ENCODE measurements at places on chromosomes 1 and 21.

- no peak for DNase-seq
Observed at GRCh38 chr1:27011058-27011764, 1.4 kb downstream of the TENT5B start.

DNA sequence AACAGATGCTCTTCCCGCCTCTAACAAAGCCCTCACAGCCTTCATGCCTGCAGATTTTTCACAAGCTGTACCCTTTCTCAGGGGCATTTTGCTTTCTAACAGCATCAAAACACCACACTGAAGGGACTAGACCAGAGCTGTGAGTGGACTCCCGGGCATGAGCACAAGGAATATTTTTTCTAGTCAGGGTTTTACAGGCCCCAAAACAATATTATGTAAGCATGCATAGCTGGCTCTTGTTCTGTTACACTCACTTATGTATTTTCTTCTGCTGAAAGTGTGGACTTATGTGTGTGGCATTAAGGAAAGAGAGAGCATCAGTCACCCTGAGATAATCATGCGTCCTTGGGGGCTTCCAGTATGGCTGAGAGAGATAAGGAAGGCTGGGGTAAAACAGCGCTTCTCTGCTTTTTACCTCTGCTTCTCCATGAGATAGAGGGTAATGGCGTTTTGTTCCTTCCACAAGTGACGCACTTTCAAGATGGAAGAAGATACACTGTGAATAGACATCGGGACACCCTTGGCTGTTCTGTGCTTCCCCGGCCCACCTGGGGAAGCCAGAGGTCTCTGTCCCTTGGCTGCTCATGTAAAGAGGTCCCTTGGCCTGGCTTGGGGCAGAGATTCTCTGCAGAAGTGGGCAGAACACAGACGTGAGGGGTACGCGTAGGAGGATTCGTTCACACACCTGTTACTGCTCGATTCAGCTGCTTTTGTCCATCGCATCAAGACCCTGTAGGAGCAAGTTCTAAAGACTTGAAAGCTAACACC is 266.7 kb upstream of the RAB4A start:
- DNase-seq = no peak

DNA sequence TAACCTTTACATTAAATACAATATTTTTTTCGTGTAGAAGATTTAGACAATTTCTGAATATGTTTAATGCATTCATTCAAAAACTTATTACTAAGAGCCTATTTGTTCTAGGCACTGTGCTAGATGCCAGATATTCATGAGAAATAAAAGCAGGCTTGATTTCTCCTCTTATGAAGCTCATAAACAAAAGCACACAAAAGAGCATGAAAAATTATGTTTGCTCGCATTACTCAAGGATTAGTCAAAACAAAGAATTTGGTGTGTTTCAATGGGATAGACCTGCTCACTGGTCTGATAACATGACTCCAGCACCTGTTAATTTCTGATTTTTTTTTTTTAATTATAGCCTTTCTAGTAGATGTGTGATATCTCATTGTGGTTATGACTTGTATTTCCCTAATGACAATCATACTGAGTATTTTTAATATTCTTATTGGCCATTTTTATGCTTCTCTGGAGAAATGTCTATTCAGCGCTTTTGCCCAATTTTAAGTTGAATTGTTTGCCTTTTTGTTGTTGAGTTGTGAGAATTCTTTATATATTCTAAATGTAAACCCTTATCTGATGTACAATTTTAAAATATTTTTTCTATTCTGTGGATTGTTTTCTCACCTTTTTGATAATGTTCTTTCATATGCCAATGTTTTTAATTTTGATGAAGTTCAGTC is 382.3 kb upstream of the ADGRL4 start:
- no peak for DNase-seq

- DNase-seq = no peak
Observed at GRCh38 chr1:62377043-62377562, 57.9 kb upstream of the KANK4 start.

DNA sequence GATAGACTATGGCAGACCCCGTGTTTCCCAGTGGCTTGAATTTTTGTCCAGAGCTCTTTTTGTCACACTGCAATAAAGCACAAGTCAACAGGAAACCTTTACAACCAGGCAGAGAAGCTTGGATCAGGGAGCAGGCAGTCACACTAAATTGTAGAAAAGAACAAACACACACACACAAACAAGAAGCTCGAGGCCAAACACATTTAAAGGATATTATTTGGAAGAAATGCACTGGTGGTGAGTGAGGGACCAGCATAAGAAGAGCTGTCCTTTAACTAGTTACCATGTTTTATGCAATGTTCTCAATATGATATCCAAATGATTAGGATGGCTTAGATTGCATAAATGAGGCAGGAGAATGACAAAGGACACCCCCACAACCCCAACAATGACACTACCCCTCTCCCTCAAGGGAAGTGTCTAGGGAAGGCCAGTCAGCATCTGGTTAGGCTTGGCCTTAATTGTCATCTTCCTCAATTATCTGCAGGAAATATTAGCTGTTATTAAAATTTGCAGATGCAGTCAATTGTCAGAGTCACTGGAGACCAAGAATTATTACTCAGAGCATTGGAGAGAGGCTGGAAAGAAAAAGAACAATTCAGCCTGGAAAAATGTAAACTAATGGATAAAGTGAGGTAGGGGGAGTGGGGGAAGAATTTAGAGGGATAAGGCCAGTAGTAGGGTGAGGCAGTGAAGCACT is 35.3 kb downstream of the DDR2 start:
- no peak for DNase-seq

GRCh38 chr1:168293356-168293755 is 12.7 kb downstream of the TBX19 start:
- DNase-seq = no peak

- DNase-seq = no peak
Observed at GRCh38 chr1:220922951-220923350, 43.7 kb downstream of the HLX start.

All from activated naive CD4-positive, alpha-beta T cell treated with anti-CD3 and anti-CD28 coated beads, Interleukin-2, amount 50 U/mL, for 16 hours (primary cell).